ENCODE measurements at places on chromosomes 16 and 17.

DNA sequence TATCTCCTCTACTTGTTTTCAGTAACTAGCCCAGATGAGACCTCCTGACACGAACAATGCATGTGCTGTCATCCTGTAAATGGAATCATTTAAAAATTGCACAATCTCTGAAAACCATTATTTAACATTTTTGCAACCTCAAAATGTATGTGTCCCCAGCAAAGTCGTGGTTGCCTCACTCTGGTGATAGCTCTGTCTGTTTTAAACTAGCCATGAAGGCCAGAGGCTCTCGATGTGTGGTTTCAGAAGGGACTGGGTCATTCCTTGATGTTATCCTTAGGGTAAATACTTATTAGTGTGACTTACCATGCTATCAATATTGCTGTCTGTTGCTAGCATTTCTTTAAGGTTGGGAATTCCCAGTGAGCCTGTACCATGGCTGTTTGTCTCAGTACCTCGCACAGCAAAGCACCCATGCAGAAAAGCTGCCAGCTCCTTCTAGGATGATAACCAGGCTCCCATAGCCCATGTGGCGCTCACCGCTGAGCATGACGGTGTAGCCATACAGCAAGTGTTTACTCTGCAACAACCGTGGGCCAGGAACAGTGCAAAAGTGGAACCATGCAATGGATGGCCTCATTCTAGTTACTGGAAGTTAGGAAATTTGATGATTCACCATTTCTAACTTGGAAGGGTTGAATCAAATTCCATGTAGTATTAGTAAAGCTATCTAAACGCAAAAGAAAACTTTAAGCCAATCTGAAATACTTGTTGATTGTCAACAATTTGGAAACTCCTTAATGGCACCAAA is 2.9 kb upstream of the PGS1 start:
- DNase-seq: no peak

DNA sequence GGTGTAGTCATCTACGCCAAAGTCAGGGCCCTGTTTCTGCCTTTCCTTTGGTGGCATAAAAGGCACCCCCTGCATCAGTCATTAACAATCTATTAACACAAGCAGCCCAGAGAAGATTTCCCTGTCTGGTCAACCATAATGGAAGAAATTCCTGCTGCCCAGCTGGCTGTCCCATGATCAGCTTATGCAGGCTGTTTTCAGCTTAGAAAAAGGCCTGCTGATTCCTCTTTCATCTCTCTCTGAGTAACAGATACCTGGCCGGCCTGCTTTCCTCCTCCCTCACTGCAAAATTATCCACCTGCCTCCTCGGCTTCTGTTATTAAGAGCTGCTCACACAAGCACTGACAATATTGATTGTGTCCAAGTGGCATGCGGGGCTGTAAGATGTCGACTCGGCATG is 70.3 kb upstream of the MMP2 start:
- no peak for DNase-seq

DNA sequence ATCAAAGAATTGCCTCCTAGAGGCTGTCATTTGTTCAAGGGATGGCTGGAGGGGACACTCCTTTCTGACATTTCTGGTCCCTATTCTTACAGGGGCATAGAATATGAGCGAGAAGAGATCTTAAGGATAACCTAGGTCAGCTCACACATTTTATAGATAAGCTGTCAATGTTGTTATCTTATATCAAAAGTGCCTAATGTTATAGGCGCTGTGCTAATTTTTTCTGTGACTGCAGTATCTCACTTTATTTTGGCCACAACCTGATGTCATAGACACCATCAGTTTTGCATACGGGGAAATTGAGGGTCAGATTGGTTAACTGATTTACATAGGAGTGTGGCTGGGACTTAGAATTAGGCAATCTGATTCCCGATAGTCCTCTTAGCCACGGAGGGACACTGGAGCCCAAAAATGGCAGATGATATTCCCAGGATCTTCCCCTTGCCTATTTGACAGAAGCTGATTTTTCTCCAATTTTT is 1.2 kb downstream of the CPD start:
- DNase-seq: no peak

DNA sequence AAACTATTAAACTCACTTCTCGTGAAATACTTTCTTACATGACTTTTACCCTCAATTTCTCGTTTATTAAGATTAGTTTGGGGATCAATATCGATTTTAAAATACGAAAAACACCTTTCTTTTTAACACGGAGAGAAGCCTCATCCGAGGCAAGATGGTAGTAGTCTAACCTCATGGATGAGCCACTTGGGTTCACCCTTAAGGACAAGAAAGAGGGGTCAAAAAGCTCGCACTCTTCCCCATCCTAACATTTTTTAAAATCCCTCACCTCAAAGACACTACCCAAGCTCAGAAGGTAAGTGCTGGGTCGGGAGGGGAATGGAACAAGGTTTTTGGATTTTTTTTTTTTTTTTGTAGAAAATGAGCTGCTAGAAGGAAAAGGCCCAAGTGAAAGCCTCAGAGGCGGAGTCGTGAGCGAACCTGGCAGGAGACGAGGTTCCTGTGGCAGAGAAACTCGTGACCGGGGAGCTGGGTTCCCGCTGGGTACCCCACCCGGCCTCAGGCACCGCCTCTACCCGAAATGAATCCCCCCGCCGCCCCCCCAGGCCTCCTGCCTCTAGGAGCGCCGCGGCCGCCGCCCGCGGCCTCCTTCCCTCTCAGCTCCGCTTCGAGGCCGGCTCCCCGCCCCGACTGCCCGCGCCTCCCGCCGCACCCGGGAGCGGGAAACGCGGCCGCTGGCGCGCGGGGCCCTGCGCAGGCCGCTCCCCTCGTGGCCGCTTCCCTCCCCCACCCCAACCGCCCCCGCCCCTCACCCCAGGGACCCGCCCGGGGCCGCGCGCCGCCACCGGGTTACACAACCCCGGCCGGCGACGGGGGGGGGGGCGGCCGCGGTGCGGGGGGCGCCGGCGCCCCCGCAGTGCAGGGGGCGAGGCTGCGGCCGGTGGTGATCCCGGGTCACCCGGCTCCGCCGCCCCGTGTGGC is 1.6 kb downstream of the NUFIP2 start:
- DNase-seq: peak; percentile 46

- DNase-seq: no peak
Measured at GRCh38 chr16:16137110-16137509, 86.2 kb downstream of the ABCC6 start.

- no peak for DNase-seq
Measured at GRCh38 chr17:897970-898619, 81.5 kb downstream of the NXN start.

DNA sequence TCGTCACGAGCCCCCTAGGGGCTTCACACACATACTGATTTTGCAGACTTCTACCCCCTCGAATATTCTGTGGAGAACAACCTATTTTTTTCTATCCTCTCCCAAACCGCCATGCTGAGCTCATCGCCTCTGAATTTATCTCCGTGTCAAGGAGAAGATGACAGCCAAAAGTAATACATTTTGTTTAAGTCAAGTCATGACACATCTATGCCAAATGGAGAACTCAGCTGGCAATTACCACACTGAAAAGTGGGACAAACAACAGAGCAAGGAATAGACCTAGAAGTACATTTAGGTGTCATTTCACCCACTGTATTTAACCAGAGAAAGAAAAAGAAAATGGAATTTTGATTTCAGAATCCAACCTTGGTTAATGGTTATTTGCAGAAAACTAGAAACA is 260.2 kb downstream of the SLC39A11 start:
- DNase-seq: no peak

DNA sequence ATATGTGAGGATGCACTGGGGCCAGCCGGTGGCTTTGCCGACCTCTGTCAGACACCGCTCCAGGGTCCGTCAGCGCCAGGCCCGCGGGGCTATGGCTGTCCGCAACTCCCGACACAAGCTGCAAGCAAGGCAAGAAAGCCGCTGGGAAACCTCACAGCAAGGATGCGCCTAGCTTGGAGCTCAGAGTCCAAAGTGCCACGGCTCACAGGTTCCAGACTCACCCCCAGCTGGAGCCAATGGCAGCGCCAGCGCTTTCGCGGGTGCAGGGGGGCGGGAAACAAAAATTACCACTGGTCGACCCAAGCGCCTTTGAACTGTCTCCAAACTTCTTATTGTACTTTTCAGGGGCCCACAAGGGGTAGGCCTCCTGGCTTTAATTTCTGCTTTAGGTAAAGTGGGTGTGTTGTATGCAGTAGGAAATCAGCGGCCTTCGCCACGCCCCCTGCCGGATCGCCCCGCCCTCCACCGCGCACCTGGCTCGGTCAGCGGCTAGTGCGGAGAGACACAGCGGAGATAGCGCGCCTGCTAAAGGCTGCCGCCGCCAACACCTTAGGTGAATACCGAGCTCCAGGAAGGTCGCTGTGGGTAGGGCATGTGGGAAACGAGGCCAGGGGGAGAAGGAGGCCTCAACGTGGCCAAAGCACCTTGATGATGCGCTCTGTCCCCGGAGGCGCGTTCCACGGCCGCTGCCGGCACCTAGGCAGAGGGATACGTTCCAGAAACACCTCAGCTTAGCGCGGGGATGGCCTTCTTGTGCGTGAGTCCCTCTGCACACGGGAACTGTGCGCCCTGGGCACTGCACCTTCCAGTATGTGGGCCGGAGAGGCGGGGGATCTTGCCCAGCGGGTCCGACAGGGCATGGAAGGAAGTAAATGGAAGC is 61.0 kb upstream of the RBL2 start:
- peak; percentile 71 for DNase-seq

GRCh38 chr17:27414271-27414670 is 42.0 kb upstream of the KSR1 start:
- DNase-seq: no peak

DNA sequence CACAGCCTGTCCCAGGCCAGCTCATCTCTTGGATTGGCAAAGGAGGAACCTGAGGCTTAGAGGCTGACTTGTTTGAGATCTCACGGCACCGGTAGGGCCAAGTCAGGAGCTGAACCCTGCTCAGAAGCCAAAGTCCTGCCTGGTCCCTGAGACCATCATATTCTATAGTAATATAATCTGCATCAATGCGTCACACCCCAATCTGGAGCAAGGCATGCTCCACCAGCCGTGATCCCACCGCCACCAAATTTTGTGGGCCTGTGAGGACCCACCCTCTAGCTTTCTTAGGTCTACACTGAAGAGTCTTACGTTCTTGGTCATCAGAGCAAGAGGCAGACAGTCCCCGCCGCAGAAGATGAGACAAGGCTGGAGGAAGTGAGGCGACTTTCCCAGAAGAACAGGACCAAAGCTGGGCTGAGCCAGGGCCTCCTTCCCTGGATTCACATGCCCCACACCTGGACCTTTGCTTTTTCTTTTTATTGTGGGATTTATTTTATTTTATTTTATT is 2.7 kb downstream of the SULT1A1 start:
- DNase-seq: no peak

GRCh38 chr17:10993126-10993525 is 155.2 kb upstream of the PIRT start:
- no peak for DNase-seq

GRCh38 chr17:70891306-70891705 is 722.0 kb downstream of the KCNJ2 start:
- no peak for DNase-seq

- DNase-seq: no peak
Measured at GRCh38 chr17:82214012-82214628, 1.5 kb upstream of the CCDC57 start.

DNA sequence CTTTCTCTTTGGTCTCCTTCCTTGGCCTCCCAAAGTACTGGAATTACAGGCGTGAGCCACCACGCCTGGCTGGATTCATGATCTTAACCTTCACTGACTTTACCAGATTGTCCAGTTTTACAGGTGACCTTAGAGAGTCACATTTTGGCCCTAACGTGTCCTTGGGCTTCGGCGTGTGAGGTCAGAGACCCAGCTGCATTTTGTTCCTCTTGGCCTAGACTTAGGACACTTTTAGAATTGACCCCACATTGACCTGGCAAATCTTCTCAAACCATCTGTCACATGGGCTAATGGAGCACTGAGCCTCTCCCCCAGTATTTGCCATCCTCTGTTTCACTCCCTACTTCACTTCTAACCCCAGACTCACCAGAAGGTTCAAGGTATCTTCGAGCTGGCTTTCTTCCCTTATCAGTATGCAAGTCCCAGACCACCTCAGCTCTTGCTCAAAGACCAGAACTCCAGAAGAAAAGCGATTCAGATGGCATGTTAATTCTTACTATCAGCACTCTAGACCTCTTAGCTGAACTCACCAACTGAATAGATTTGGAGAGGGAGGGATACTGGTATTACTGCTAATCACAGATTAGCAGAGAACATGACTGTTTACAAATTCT is 1.7 kb upstream of the CYTH1 start:
- no peak for DNase-seq

- no peak for DNase-seq
Measured at GRCh38 chr17:78526231-78527025, 50.8 kb downstream of the DNAH17 start.

GRCh38 chr17:333626-334396 is 18.8 kb downstream of the RPH3AL start:
- no peak for DNase-seq

DNA sequence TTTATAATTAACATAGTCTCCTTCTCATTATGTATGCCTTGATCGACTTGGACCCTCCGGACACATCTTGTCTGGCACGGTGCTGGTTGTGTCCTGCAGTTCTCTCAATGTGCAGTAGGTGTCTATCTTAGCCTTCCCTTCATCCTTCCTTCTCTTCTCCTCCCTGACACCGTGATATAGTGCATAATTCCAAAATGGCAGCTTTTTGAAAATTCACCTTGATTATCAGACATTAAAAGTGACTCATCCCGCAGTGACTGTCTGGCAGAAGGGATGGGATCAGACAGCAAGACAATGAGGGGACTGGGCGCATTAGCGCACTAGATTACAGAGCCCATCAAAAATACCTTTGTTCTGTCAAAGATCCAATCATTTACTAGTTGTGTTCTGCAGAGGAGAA is 70.0 kb upstream of the PMFBP1 start:
- DNase-seq: no peak

DNA sequence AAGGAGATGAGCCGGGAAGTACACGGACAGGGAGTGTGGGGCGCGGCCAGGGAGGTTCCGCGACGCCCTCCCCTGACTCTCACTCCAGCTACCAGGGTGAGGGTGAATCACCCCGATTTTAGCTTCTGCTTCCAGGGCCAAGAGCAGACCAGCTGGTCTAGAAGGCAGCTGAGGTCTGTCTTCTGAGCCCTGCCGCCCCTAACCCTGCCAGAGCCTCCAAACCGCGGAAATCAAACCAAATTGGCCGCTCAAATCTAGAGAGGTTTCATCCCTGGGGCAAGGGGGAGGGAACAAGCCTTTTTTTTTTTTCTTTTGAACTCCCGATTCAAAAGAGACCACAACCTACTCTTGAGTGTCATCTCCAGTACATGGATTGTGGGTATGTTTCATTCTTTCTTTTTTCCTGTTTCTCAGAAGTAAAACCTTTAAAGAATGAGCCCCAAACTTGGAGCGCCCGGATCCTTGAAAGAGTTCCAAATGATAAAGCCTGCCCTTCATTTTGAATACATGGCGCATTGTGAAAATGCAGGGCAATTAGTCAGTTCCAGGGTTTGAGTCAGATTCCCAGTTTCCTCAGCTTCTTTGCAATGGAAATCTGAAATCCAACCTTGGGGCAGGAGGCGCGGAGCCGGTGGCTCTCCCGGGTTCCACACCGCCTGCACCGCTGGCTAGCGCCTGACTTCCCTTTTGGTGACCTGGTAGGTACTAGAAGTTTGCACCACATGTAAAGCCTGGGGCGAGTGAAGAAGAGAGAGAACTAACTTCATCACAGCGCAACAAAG is 16.5 kb upstream of the ZFHX3 start:
- DNase-seq: no peak
